Esophagus squamous epithelium (tissue), 5 donors: ENCODE measurements at places on chromosomes 2 and 18.
A peak's percentile ranks its signal among the peaks of the same experiment; 100 is the strongest.

GRCh38 chr18:25898965-25899364, 191.4 kb downstream of the SS18 start:
- no peaks in the 10 kb centered on the region for H3K4me1 ChIP-seq
- H3K27me3 ChIP-seq: no peaks in the 10 kb centered on the region
- no peaks in the 10 kb centered on the region for H3K36me3 ChIP-seq
- no peak overlapping the region for H3K4me3 ChIP-seq

DNA sequence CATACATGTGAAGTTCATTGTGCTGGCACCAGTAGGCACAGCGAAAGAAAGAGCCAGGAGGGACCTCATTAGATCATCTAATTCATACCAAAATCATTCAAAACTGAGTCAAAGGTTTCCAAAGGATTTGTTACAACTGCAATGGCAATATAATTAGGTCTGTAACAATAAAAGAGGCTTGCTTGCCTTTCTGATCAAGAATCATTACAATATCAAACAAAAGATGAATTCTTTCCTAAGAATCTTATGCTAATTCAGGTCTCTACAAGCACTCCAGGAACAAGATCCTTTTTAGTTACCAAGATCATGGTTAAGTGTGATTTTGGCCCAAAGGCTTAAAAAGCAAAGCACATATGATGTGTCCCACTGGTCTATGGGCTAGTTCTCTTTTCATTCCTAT, 41.9 kb upstream of the ITPRID2 start:
- H3K27me3 ChIP-seq: no peaks in the 10 kb centered on the region
- H3K27ac ChIP-seq: no peak overlapping the region
- H3K4me1 ChIP-seq: peaks cover 3% of the 10 kb centered on the region
- no peak overlapping the region for H3K4me3 ChIP-seq
- H3K36me3 ChIP-seq: no peaks in the 10 kb centered on the region
- DNase-seq: no peak

- no peak overlapping the region for H3K27ac ChIP-seq
- H3K4me3 ChIP-seq: no peak overlapping the region
- H3K36me3 ChIP-seq: no peaks in the 10 kb centered on the region
- no peaks in the 10 kb centered on the region for H3K4me1 ChIP-seq
- DNase-seq: no peak
- no peaks in the 10 kb centered on the region for H3K27me3 ChIP-seq
Observed at GRCh38 chr2:129721846-129722245, 257.6 kb upstream of the RAB6C start.

DNA sequence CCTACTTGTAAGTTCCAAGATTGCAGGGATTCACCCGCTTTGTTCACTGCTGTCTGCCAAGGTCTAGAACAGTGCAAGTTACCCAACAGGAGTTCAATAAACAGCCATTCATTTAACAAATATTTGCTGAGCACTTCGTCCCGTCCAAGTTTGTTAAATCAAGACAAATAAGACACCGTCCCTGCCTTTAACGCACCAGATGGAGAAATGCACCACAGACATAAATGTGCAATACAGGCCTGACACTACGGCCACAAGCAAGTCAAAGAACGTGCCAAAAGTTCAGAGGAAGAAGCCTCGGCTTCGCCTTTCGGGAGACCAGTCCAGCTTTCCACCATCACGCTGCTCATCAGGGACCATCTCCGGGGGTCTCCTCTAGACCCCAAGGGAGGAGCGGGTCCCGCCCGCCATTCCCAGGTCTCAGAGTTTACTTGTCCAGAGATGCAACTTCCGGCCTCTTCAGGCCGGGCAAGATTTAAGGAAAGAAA, 429 bp downstream of the C2orf76 start:
- DNase-seq: no peak
- H3K27me3 ChIP-seq: no peaks in the 10 kb centered on the region
- H3K36me3 ChIP-seq: peaks cover 31% of the 10 kb centered on the region
- peak overlapping the region; percentile 72 for H3K4me3 ChIP-seq
- H3K4me1 ChIP-seq: peaks cover 21% of the 10 kb centered on the region

- DNase-seq: no peak
- H3K27ac ChIP-seq: no peak overlapping the region
- no peaks in the 10 kb centered on the region for H3K4me1 ChIP-seq
- no peaks in the 10 kb centered on the region for H3K36me3 ChIP-seq
- H3K27me3 ChIP-seq: no peaks in the 10 kb centered on the region
- no peak overlapping the region for H3K4me3 ChIP-seq
Observed at GRCh38 chr2:33116799-33117198, 170.0 kb downstream of the LTBP1 start.

- no peak for DNase-seq
- H3K4me1 ChIP-seq: no peaks in the 10 kb centered on the region
- H3K4me3 ChIP-seq: no peak overlapping the region
Observed at GRCh38 chr18:42107691-42108450, 152.8 kb downstream of the PIK3C3 start.

GRCh38 chr2:129004940-129005490, 686.3 kb upstream of the HS6ST1 start:
- H3K4me1 ChIP-seq: peaks cover 17% of the 10 kb centered on the region
- no peak overlapping the region for H3K4me3 ChIP-seq
- no peak for DNase-seq

- no peaks in the 10 kb centered on the region for H3K36me3 ChIP-seq
- H3K4me1 ChIP-seq: peaks cover 6% of the 10 kb centered on the region
- H3K4me3 ChIP-seq: no peak overlapping the region
- no peak overlapping the region for H3K27ac ChIP-seq
Observed at GRCh38 chr2:156396126-156396525, 40.1 kb upstream of the GPD2 start.

GRCh38 chr2:172241222-172241621, 138.5 kb upstream of the DLX2 start:
- no peak overlapping the region for H3K4me3 ChIP-seq
- H3K27me3 ChIP-seq: no peaks in the 10 kb centered on the region
- no peak overlapping the region for H3K27ac ChIP-seq
- DNase-seq: no peak
- H3K4me1 ChIP-seq: no peaks in the 10 kb centered on the region

DNA sequence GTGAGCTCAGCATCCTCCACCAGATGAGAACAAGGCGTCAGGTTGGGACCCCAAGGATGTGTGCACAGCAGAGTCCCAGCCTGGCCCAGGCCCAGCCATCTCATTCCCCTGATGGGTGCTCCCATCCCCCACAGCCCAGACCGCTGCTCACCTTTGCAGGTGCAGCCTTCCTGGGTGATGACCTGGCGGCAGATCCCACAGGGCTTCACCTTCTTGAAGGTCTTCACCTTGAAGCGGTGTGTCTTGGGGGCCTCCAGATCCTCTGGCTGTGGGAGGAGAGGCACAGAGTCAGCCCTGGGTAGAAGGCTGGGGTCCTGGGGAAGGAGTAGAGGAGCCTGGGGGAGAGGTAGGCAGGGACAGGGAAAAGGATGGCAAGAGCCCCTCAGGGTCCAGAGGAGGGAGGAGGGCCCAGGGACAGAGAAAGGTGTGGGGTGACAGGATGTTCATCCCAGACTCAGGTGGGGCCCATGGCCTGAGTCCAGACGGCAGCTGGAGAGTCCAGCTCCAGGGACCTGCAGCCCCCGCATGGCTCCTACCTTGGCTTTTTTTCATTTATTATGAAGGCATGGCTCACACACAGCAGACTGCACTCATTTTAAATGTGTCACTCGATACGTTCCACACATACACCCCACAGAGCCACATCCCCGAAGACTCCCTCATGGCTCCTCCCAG, 11.9 kb downstream of the TNS1 start:
- no peaks in the 10 kb centered on the region for H3K36me3 ChIP-seq
- H3K27me3 ChIP-seq: no peaks in the 10 kb centered on the region
- no peak for DNase-seq
- H3K27ac ChIP-seq: no peak overlapping the region
- H3K4me1 ChIP-seq: peaks cover 54% of the 10 kb centered on the region

- no peak overlapping the region for H3K27ac ChIP-seq
- H3K4me1 ChIP-seq: no peaks in the 10 kb centered on the region
- no peak overlapping the region for H3K4me3 ChIP-seq
- H3K36me3 ChIP-seq: no peaks in the 10 kb centered on the region
- no peak for DNase-seq
Observed at GRCh38 chr2:160994141-160995002, 165.9 kb upstream of the TANK start.

GRCh38 chr2:201430839-201431238, 20.4 kb downstream of the TRAK2 start:
- no peak overlapping the region for H3K4me3 ChIP-seq
- DNase-seq: no peak
- H3K27ac ChIP-seq: no peak overlapping the region
- no peaks in the 10 kb centered on the region for H3K36me3 ChIP-seq

DNA sequence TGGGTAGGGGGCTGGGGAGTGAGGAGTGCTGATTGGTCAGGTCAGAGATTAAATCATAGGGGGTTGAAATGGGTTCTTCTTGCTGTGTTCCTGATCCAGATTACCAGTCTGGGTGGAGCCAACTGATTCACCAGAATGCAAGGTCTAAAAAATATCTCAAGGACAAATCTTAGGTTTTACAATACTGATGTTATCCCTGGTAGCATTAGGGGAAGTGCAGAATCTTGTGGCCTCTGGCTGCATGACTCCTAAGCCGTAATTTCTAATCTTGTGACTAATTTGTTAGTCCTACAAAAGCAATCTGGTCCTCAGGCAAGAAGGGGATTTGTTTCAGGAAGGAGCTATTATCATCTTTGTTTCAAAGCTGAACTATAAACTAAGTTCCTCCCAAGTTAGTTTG, 289.2 kb upstream of the KYNU start:
- no peak for DNase-seq
- H3K4me3 ChIP-seq: no peak overlapping the region
- H3K36me3 ChIP-seq: no peaks in the 10 kb centered on the region
- H3K27me3 ChIP-seq: no peaks in the 10 kb centered on the region
- H3K27ac ChIP-seq: no peak overlapping the region

- no peak overlapping the region for H3K4me3 ChIP-seq
- peak overlapping the region; percentile 53 for H3K27ac ChIP-seq
- H3K27me3 ChIP-seq: no peaks in the 10 kb centered on the region
Observed at GRCh38 chr2:24913911-24914310, 6.1 kb downstream of the ADCY3 start.

GRCh38 chr2:216909541-216910210, 49.8 kb upstream of the TNP1 start:
- H3K4me1 ChIP-seq: no peaks in the 10 kb centered on the region
- no peak overlapping the region for H3K27ac ChIP-seq
- no peak for DNase-seq
- no peaks in the 10 kb centered on the region for H3K27me3 ChIP-seq

DNA sequence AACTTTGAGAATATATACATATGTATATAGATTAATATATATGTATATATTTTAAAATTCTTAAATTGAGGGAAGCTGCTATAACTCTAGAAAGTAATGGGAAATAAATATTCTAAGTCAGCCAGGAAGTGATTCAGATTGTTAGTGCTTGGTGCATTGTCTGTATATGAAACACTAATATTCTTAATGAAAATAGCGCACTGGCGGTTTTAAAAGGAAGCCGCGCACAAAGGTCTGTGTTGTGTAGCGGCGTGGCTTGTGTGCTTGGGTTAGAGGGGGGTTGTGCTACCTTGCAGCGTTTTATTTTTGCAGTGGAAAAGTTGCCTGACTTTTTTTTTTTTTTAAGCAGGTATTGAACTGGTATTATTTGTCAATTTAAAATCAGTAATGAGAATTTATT, 11.3 kb downstream of the TSHZ1 start:
- no peaks in the 10 kb centered on the region for H3K36me3 ChIP-seq
- no peak overlapping the region for H3K4me3 ChIP-seq
- peaks cover 100% of the 10 kb centered on the region for H3K4me1 ChIP-seq
- no peaks in the 10 kb centered on the region for H3K27me3 ChIP-seq

DNA sequence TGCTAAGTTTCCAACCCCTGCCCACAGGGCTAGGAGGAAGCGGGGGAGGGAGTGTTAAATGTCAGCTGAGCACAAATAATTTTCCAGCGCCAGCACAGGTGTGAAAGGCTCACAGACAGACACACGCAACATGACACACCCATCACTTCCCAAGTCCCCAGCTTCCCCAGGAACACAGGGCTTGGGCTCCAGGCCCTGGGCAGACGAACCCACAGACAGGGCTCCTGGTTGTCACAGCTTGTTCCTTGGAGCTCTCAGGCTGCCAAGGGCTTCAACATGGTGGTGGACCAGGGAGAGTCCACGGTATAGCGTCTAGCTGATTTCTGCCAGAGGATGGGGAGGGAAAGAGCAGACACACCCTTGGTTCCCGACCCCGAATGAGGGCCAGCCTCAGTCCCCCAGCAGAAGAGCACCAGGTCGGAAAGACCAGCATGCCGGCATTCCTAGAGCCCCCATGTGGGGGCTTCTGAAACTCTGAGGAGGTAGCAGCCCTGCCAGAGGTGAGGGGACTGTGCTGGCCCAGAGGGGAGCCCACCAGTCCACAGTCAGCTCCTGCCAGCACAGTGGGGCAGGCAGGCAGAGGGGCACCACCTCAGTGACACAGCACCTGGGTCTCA, 1.9 kb downstream of the DUSP2 start:
- H3K36me3 ChIP-seq: no peaks in the 10 kb centered on the region
- H3K27ac ChIP-seq: no peak overlapping the region
- peaks cover 1% of the 10 kb centered on the region for H3K27me3 ChIP-seq
- DNase-seq: no peak
- H3K4me3 ChIP-seq: peak overlapping the region; percentile 69

GRCh38 chr2:159895258-159896065, 97.5 kb upstream of the CD302 start:
- DNase-seq: no peak
- H3K4me3 ChIP-seq: no peak overlapping the region
- no peaks in the 10 kb centered on the region for H3K36me3 ChIP-seq
- H3K4me1 ChIP-seq: no peaks in the 10 kb centered on the region
- H3K27ac ChIP-seq: no peak overlapping the region
- no peaks in the 10 kb centered on the region for H3K27me3 ChIP-seq

GRCh38 chr2:192729369-192729768, 534.6 kb upstream of the TMEFF2 start:
- no peaks in the 10 kb centered on the region for H3K27me3 ChIP-seq
- DNase-seq: no peak
- no peak overlapping the region for H3K27ac ChIP-seq
- H3K4me3 ChIP-seq: no peak overlapping the region

DNA sequence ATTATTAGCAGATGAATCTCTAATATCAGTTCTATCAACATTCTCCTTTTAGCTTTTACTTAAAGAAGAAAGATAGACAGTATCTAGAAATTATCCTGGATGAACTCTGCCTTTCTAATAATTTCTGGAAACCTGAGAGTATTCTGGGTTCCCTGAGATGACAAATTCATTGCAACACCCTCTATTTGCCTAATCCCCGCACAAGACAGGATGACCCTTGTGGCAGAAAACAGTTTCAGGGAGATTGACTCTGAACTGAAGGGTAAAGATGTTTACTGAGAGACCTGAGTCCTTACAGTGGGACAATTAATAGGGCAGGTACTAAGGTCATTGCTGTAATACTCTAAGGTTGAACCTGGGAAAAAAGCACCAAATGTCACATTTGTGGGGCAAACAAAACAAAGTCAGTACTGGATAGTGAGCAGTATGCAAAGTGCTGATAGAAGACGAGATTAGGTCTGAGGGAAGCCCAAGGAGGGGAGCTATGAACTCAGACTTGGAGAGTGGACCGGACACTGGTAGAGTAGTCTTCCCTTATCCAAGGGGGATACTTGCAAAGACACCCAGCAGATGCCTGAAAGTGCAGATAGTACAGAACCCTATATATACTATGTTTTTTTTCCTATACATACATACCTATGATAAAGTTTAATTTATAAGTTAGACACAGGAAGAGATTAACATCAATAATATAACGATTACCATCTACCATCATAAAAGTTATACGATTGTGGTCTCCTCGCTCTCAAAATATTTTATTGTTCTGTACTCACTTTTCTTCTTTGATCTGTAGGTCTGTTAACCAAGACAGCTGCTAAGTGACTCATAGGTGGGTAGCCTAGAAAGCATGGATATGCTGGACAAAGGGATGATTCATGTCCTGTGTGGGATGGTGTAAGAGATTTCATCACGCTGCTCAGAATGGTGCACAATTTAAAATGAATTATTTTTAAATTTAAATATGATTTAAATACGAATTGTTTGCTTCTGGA, 148.3 kb upstream of the KLHL14 start:
- no peaks in the 10 kb centered on the region for H3K4me1 ChIP-seq
- no peak overlapping the region for H3K27ac ChIP-seq
- no peaks in the 10 kb centered on the region for H3K27me3 ChIP-seq
- H3K4me3 ChIP-seq: no peak overlapping the region
- DNase-seq: no peak
